WTC11 (cell line): ENCODE measurements at places on chromosomes 1 and 21.
A peak's percentile ranks its signal among the peaks of the same experiment; 100 is the strongest.

GRCh38 chr1:227124473-227124872, 184.4 kb downstream of the COQ8A start:
- DNase-seq, result no peak

- DNase-seq, result peak; percentile 49
These were observed 60.4 kb downstream of the ATP5PO start for GRCh38 chr21:33855190-33855589.

DNA sequence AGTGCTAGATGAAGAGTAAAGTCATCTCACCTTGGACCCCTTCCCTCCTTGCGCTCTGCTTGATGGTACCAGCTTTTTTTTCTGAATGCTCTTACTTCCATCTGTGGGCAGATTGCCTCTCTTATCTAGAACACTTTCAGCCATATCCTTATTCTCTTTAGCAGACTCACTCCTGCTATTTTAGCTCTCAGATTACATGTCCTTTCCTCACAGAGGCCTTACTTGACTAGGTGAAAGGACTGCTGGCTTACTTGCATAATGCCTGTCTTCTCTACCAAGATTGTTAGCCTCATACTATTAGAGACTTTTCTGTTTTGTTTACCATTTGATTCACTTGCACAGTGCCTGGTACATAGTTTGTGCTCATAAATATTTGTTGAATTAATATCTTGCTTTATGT, 9.3 kb downstream of the IFI44 start:
- DNase-seq, result no peak

- peak; percentile 56 for DNase-seq
These were observed 9.7 kb upstream of the LRRC53 start for GRCh38 chr1:74522148-74522547.

GRCh38 chr1:65470766-65471165, 50.3 kb downstream of the LEPR start:
- no peak for DNase-seq

DNA sequence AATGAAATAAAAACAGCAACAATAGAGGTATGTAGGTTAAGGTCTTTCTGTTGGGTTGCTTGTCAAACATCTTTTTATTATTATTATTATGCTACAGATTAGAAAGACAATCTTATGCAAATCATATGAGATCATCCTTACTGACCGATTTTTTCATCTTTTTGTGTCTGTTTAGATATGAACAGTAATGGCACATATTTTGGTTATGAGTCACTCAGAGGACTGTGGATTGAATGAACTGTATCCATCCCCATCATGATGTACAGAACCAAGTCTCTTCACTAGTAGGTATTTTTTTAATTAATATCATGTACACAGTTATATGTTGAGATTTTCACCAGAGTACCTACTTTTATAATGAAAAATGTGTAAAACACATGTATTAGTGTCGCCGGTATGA, 159.1 kb downstream of the CHRM3 start:
- no peak for DNase-seq

DNA sequence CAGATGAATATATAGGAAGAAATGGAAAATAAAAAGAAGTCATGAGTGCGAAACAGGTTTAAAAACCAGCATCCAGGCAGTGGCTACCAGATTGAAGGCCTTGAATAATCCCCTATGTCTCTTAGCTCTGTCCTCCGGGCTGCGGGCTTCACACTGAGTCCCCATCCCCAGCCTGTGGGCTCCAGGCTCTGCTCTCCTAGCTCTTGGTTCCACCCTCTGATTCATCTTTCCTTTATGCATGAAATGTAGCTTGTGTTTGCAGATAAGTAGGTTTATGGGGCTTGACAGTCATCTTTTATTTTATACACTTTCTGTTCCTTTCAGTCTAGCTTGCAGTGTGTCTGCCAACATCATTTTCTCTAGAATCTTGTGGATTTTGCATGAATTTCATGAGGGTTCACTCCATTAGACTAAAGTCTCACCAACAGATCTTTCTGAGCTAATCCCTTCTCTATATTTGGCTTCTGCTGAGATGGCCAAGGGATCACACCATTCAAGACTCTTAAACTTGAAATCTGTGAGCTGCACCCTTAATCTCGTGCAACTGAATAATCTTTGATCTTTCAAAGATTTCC, 174.5 kb downstream of the PLPPR4 start:
- DNase-seq, result no peak

- DNase-seq, result no peak
These were observed 3.2 kb upstream of the SRM start for GRCh38 chr1:11062965-11063401.

- no peak for DNase-seq
These were observed 61.1 kb upstream of the LAPTM5 start for GRCh38 chr1:30818568-30819243.

- no peak for DNase-seq
These were observed 23.5 kb upstream of the WNT4 start for GRCh38 chr1:22166439-22166838.

DNA sequence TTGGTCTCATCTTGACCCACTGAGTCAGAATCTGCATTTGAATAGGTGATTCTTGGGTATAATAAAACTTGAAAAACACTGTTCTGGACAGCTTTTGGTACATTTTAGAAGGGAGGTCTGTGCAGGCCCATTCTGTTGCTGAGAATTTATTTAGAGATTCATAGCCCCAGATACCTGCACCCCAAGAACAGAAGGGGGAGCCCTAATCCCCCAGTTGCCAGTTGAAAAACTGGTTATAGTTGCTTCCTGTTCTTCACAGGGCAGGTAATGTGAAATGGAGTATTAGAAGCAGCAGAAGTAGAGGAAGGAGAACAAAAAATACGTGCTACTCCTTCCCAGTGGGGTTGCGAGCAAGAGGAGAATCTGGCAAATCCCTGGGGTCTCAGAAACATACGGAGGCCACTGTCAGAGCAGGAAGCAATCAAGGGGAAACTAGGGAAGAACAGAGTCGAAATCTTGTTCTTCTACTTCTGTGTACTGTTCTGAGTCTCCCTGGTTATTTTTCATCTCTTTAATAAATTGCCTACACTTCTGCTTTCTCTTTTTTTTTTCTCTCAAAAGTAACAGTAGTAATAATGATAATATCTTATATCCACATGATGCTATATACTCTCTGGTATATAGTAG, 4.6 kb upstream of the CLCA2 start:
- DNase-seq, result peak; percentile 40

GRCh38 chr1:107593501-107594209, 371.3 kb downstream of the VAV3 start:
- no peak for DNase-seq

GRCh38 chr21:25688275-25689155, 46.2 kb downstream of the ATP5PF start:
- DNase-seq, result no peak

DNA sequence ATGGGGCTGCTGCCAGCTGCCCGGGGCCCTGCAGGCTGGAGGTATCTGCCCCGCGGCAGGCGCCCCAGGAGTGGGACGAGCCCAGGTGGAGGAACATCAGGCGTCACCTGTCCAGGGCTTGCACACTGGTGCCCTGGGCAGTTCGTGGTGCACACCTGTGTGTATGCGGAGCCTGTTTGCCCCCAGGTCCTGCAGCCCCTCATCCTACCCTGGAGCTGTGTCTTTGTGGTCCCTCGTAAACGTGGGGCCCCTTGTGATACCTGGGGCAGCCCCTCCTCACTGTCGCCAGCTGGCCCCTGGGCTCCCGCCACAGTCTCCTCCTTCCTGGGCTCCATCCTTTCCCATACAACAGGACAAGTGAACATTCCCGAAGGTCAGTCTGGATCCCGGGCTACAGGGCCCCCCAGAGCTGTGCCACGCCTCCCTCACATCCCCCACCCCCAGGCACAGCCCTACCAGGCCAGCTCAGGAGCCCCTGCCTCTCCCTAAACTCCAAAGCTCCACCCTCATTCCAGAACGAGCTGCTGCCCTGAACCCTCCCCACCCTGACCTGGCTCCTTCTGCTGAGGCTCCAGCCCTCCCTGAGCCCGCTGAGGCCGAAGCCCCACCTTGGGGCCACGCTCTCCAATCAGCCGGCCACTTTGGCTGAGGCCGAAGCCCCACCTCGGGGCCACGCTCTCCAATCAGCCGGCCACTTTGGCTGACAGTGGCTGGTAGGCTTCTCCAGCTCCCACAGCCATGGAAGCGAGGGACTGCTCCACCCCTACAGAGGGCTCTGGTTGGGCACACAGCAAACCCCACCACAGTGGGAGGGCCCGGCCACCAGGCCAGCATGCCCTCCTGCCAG, 42.6 kb downstream of the UBE2G2 start:
- DNase-seq, result no peak

DNA sequence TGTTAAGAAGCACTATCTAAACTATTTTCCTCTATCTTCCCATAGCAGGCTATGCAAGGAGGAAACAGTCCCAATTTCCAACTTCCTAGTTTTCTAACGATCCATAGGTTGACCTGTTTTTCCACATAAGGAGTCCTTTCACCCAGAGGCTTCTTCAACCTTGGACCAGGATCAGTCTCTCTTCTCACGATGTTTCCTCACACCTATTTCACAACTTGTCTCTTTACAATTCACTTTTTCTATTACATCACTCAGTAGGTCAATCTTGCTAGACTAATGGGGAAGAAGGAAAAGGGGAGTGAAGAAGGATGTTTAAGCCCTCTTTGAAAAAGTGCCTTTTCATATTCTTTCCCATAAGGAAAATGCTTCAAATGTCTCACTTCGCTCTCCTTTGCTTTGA, 15.9 kb downstream of the PALMD start:
- DNase-seq, result no peak

DNA sequence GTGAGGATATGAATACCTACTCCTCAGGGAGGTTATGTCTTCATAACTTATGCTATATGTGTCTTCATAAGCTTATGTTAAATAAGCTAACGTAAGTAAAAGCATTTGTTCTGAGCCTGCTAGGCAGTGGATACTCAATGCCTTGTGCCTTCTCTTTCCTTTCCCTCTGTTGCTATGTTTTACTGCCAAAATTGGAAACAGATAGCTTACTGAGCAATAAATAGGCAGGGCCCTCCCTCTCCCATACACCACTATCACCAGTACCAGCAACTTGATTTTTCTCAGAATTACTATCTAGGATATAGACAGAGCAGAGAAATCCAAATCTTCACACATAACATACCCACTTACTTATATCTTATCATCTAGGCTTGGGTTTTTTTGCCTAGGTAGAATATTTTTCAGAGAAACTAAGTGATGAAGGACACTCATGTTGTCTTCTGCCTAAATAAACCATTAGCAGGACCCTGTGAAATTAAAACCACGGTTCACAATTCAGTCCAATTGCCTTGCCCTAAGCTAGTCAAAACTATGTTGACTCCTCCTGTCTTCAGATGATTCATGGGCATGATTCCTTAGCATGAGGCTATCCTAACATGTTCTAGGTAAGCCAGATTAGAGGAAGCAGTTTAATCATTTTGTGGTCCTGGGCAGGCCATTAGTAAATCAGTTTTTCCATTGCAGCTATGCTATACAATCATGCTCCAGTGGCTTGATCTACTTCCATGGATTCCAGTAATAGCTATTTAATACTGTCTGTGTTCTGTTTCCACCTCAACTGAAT, 15.9 kb upstream of the LRRC8C start:
- DNase-seq, result no peak

- no peak for DNase-seq
These were observed 103.7 kb downstream of the PGBD5 start for GRCh38 chr1:230322421-230322756.

DNA sequence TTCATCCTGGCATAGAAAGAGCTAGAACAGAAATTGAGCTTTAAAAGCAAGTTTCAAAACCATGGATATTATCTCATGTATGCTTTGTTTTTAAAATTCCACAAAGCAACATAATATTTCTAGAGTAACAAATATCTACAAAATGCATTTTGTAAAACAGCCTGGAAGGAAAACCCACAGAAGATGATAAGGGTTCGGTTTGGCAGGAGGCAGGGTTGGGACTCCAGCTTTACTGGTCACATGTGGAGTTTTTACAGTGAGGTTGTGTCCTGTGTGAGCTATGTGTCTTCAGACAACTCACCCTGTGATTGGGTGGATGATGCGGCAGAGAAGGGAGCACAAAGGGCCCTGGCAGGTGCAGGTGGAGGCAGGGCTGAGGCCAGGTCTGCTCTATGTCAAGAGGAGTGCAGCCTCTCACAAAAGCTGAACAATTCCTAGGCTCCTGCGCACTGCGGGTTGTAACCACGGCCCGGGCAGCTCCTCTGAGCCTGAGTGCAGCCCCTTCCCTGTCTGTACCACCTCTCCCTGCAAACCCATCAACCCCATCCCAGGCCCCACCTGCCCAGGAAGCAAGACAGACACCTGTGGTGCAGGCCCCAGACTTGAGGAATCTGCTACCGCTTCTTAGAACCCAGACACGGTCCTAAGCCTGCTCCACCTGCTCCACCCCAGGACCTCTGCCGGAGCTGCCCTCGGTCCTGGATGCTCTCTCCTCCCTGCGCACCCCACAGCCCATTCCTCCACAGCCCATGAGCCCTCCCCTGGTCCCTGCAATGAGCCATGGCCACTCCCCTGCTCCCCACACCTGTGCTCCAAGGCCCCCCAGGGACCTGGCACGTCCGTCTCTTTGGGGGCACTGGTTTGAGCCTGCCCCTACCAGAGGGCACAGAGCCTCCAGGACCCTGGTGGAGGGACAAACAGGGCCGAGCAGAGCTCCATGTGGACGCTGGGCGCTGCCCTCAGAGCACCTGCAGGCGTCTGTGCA, 2.8 kb upstream of the COL18A1 start:
- peak; percentile 10 for DNase-seq
